Activated CD4-positive, alpha-beta T cell treated with anti-CD3 and anti-CD28 coated beads, Interleukin-2, amount 50 U/mL, for 24 hours (primary cell): ENCODE measurements at places on chromosomes 2 and 18.

- no peak for DNase-seq
Measured at GRCh38 chr18:26911840-26912239, 46.3 kb upstream of the AQP4 start.

DNA sequence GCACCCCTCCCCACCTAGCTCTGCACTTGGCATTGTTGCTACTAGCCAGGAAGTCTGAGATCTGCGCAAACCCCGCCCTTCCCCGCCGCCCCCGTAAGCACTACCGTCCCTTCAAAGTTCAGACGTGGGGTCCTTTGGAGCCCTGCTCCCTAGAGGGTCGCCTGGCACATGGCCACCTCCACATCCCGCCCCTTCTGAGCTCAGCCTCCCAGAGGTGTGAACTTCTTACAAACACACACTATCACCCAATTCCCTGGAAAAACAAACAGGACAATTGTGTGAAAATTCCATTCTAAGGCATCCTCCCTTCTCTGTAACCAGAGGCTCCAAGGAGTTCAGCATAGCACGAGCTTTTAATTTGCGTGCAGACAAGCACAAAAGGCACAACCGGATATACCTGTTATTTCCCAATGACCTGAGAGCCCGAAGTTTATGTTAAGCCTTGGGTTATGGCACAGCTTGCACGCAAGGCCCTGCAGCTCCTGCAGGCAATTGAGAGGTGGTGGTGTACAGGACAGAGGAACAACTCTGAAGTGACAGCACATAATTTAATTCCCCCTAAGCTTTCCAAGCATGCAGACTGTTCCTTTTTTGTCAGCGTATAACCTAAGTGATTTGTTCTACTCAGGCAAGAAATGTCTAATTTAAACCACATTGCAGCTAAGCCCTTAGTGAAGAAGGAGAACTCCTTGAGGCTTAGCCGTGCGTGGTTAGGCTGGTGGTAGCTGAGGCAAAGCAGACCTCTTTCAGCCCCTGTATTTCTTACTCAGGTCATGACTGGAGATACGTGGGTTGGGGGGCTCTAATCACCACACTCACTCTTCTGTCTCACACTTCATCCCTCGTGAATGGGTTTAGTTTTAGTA is 20.3 kb upstream of the CYP1B1 start:
- no peak for DNase-seq

DNA sequence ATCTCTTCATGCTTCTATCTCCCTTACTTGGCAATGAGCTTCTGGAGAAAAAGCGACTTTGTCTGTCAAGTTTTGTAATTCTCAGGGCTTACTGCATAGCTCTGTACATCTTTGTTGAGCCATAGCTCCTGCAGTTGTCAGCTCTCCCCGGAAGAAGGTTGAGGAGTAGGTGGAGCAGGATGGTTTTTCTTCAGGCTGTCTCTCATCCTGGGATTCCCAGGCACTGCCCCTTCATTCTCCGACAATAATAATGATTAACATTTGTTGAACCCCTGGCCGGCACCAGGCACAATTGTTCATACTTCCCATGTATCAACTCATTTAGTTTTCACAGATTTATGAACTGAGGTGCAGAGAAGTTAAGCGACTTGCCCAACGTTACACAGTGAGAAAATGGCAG is 23.5 kb upstream of the RHOB start:
- no peak for DNase-seq

- DNase-seq, result no peak
Measured at GRCh38 chr2:179252423-179252822, 12.2 kb downstream of the SESTD1 start.

DNA sequence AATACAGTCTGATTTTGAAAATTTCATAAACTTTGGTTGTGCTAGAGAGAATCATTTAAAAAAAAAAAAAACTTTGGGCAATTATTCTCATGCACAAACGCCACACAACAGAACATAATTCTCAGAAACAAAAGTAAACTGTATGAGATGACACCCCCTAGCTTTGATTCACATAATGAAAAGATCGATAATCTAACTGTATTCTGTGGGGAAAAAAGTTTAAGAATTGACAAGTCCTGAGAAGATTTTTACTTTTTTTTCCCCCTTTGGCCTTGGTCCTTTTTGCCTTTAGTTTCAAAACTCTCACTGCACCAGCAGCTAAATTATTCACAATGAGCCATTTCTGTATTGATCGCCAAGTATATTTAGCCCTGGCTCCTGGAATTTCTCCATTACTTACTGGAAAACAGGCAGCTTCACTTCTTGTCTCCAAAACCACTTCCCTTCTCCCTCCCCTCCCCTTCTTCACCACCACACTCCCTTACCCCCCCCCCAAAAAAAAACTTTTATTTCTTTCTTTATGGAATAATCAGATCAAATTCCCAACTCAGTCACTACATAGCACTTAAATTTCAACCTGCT is 2.0 kb downstream of the IKZF2 start:
- DNase-seq, result no peak

GRCh38 chr2:206981739-206982340 is 42.5 kb downstream of the CPO start:
- DNase-seq, result peak; percentile 5

GRCh38 chr18:68660354-68661183 is 54.3 kb downstream of the TMX3 start:
- no peak for DNase-seq

GRCh38 chr2:195410074-195410671 is 246.9 kb upstream of the SLC39A10 start:
- no peak for DNase-seq

- DNase-seq, result no peak
Measured at GRCh38 chr2:168118733-168119514, 128.5 kb downstream of the STK39 start.

- no peak for DNase-seq
Measured at GRCh38 chr2:96374211-96374951, 38.8 kb downstream of the NCAPH start.

DNA sequence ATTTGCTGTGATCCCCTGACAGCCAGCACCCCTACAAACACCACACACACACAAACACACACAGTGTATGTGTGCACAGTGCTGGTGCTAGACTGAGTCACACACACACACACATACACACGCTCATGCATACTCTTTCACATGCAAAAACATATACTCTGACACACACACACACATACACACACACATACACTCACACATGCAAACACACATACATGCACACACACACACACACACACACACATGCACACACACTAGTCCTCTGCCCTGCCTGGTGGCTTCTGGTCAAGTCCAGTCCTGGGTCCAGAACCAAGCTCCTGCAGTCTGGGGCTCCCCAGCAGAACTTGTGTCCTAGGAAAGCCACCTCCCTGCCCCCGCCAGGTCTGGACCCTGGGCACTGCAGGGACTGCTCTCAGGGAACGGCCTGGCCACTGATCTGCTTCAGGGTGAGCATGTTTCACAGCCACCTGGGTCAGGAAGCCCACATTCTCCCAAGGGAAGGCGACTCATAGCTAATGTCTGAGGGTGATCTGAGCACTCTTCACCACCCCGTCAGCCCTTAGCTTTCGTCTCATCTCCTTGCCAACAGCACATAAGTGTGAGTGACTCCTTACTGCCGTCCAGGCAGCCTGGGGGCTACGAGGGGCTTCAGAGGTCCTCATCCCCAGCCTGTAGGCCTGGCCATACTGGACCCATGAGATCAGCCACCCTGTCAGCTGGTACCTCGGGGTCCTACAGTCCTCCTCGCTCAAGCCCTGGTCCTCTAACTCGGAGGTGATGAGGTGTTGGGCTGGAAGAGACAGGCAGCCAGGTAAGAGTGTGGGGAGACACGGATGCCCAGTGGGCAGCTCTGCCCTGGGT is 88.1 kb downstream of the MCFD2 start:
- no peak for DNase-seq

DNA sequence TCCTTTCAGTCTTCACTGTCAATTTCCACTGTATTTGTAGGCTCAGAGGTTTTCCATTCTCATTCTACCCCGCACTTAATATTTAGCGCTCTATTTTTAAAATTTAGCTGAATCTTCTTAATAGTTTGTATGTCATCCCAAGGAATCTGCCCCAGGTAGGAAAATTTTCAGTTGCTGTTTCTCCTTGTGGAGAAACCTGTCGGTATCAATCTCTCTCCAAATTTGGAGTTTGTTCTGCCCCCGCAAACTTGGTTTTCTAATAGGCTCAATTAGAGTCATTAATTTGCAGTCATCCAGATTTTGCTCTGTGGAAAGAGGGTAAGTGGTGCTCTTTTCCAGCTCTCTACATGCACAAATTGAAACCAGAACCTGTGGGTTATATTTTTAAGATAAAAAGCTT is 87.6 kb downstream of the DNAH6 start:
- no peak for DNase-seq

DNA sequence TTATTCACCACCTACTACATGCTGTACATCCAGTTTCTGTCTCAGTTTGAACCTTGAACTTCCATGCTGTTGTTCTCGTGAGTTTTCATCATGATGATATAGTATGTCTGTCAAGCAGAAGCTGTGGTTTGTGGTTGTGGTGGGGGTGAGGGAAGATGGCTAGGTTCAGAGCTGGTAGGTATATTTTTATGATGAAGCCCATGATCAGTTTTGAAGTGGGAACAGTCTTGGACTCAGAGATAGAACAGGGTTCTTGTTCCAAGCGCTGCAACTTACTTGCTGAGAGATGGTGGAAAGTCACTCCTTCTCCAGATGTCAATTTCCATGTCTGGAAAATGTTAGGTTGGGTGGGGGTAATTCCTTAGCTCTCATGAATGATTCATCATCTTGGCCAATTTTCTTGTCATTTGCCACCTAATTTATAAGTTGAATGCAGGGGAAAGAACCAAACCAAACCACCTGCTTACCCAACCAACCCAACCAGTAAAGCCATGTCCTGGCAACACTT is 21.6 kb downstream of the PMAIP1 start:
- DNase-seq, result no peak

DNA sequence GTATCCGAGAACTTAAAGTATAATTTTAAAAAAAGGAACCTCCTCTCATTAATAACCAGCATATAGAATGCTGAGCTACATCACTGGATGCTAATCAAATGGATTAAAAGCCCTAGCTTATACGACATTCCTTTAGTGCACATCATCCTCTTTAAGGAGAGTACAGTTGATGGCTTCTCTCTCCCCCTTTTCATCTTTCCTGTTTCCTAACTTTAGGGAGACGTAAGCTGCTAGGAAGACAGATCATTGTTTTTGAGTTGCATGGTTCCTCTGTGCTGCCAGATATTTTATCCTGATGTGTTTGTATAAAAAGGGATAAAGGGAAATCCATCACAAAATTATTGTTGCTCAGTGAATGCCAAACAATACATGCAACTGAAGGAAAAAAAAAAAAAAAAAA is 94.2 kb downstream of the SLC8A1 start:
- no peak for DNase-seq

GRCh38 chr2:134262684-134263083 is 8.8 kb downstream of the MGAT5 start:
- DNase-seq, result no peak

GRCh38 chr2:207546822-207547221 is 17.1 kb downstream of the CREB1 start:
- DNase-seq, result no peak

- no peak for DNase-seq
Measured at GRCh38 chr18:49572611-49573345, 10.9 kb downstream of the LIPG start.

DNA sequence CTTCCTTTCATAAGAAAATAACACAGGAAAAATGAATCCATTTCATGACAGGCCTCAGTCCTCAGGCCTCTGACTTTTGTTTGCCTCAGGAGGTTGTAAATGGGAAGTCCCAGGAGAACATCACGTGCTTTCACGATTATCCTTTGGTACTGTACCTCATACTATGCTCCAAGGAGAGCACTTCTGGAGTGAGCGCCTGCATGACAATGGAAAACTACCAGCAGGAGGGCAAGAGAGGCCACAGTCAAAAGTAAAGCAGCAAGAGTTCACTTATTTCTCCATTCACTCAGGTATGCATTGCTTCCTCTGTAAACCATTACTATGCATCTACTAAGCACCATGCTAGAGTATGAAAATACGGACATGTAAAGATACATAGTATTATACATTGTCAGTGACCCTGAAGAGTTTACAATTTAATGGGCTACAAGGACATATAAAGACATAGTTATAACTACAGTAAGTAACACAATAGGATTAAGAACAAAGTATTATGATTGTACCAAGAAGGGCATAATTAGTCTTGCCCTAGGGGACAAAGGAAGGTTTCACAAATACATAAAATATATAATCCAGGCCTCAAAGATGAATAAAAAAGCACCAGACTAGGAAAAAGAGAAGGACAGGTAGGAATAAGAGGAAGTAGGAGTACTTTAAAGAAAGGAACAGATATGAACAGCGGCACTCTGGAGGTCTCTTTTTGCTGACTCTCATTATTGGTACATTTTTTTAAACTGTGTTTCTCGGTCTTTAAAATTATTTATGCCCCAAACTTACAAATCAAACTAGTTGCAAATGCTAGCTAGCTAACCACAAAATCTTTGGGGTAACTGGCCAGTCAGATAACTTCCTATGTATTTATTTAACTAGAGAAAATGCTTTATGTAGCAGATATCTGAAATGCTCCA is 806.7 kb downstream of the NRXN1 start:
- DNase-seq, result no peak

GRCh38 chr2:9285921-9286320 is 79.3 kb downstream of the ASAP2 start:
- no peak for DNase-seq
